ENCODE measurements at places on chromosomes 16 and 17.

GRCh38 chr17:77432742-77433141, 292.0 kb downstream of the SEC14L1 start:
- DNase-seq = peak; percentile 37

DNA sequence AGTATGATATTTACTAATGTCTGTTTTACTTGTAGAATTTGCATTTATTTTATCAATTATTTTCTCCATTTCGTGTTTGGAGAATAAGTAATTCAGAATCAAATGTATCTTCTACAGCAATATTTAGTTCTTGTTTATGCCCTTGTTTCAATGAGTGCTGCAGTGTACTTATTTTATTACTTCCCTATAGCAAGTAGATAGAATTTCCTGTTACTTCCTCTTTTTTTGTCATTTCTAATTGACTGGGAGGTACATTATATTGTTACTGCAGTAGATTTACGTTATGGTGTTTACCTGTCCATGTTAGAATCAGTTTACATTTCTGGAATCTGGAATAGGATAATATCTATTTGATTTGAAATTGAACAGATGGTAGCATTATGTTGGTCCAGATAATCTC, 71.2 kb downstream of the OMG start:
- DNase-seq = no peak

DNA sequence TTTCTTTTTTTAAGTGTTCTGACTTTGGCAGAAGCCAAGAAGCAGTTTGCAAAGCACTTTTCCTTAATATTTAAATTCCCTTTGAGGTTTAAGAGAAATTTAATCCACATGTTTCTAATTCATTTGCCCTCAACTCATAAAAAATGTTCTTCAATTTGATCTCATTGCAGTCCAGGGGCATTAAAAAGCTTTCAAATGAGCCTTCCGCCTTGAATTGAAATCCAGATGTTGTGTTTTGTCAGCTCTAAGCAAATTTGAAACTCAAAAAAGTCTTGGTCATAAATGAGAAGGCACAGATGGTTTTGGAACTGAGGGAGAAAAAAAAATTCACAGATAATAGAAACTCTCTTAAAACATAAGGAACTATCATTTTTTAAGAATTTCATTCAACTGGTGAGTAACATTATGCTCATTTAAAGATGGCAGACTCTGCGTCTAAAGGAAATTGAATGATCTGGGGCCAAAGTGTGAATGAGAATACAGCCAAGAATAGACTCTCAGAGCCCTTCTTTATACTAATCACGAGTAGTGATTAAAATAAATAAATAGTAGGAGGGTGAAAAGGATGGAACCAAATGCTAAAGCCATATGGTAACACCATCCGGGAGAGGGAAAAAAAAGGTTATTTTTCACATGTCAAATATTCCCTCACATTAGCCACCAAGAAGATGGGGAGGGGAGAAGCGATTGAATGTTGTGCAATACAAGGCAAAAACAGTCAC, 1304.7 kb downstream of the CDH8 start:
- no peak for DNase-seq

- DNase-seq = no peak
These were observed 2.4 kb upstream of the SLC47A2 start for GRCh38 chr17:19718613-19719354.

- no peak for DNase-seq
These were observed 149.9 kb downstream of the RGS9 start for GRCh38 chr17:65287040-65287439.

GRCh38 chr16:1082952-1083675, 10.6 kb downstream of the SSTR5 start:
- DNase-seq = no peak

DNA sequence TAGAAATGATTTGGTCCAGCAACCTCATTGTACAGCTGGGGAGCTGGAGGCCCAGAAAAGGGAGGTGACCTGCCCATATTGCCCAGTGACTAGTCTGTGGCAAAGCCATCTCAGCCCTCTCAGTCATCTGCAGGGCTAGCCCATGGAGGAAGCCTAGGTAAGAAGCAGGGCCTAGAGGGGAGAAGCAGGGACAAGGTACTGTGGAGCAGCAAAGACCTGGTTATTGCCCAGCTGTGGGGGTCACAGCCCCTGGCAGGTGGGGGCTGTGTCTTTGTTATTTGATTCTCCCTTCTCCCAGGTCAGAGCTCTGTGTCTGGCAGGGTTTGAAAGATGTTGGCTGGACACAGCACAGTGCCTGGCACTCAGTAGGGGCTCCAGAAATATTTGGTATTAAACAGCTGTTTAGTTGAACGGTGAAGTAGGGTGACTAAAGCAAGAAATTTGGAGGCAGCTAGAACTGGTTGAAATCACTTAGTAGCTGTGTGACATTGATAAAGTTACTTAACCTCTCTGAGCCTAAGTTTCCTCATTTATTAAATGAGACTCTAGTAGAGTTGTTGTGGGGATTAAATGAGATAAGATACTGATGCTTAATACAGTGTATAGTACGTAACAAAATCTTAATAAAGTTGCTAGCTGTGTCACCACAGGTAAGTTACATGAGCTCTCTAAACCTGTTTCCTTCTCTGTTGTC, 17.3 kb downstream of the CCR7 start:
- DNase-seq = no peak

DNA sequence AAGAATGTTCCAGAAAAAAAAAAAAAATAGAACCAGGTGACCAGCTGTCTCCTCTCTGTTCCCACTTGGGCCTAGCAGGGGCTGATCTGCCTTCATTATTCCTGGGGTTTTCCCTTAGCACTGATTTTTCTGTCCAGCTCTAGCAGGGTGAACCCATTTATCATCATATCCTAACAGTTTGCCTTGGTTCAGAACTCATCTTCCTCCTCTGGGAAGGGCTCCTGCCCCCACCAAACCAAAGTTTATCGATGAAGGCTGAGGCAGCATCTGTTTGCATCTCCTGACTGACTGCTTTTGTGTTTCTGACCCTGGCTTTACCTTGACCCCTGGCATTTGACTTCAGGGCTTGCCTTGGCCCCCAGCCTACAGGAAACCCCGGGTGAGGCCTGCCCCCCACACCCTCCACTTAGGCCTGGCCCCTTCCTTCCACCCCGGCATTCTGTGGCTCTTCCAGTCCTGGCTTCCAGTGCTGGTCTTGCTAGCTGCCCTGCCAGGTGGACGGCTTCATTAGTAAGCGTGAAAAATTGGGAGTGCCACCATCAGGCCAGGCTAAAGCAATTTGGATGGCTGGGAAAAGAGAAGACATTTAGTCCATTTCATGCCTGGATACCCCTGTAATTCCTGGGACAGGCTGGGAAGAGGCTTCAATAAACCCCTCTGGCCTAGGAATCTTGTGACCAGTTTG, 164.9 kb downstream of the CCDC182 start:
- DNase-seq = no peak

GRCh38 chr17:37884516-37884915, 39.7 kb upstream of the TBC1D3K start:
- no peak for DNase-seq

- DNase-seq = peak; percentile 14
These were observed 2.0 kb downstream of the ADAT1 start for GRCh38 chr16:75621170-75621477.

DNA sequence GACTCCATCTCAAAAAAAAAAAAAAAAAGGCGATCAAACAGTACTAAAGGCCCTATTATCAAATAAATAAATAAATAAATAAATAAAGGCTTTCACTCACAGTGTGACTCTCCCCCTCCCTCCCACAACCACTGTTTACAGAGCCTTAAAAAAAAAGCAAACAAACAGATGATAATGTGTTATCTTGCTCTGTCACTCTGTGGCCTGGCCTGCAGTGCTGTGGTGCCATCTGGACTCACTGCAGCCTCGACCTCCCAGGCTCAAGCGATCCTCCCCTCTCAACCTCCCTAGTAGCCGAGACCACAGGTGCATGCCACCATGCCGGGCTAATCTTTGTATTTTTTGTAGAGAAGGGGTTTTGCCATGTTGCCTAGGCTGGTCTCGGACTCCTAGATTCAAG, 8.1 kb upstream of the NAGLU start:
- no peak for DNase-seq

- DNase-seq = no peak
These were observed 109.3 kb upstream of the CHMP6 start for GRCh38 chr17:80882323-80882722.

- DNase-seq = no peak
These were observed 62.7 kb downstream of the IRX6 start for GRCh38 chr16:55386534-55387296.

DNA sequence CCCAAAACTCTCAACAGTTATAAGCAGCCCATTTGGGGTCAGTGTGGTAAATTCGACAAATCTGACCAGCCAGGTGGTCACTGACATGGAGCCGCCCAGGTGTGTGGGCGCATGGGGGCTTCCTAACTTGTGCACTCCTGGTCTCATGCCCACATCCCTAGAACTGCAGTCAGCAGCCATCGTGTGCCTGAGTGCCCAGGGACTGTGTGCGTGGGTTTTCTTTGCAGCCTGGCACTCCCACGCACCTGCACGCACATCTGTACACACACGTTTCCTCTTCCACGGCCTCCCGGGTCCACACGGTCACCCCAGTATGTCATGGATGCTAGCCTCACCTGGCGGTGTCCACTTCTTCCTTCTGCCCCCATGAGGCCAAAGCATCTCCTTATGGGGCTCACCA, 38.9 kb upstream of the ZC3H18 start:
- DNase-seq = no peak

- peak; percentile 31 for DNase-seq
These were observed 20.4 kb downstream of the OTOA start for GRCh38 chr16:21684199-21684598.

DNA sequence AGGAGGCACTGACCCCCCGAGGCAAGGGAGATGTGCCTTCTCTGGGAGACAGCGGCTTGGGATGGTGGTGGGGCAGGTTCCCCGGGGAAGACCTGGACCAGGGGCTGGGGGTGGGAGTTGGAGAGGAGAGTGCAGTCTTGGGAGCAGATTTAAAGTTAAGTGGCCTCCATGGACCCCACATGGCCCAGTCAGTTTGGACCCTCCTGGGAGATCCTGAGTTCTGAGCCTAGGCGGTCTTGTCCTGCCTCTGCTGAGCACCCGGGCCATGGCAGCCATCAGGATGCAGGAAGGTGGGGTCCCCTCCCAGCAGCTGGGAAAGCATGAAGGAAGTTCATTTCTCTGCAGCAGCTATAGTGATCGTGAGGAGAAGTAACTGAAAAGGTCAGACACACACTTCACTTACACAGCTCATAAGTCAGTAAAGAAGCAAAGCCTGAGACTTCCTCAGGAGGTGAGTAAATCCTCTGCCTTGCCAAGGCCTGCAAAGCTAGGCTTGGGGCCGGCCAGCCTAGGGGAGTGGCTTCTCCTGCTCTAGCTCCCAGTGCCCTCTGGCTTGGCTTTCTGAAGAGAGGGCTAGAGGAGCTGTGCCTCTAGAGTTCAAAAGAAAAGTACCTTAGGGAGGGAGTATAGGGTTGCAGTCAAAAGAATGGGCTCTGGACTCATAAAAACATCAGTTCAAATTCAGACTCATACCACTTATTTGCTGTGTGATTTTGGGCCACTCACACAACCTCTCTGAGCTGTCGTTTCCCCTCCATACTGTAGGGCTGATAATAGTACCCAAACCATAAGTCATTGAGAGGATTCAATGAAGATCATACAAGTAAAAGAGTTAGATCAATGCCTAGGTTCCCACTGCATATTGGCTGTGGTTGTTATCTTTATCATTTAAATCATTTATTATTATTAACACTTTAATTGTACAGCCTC, 31.0 kb upstream of the C16orf78 start:
- DNase-seq = no peak

DNA sequence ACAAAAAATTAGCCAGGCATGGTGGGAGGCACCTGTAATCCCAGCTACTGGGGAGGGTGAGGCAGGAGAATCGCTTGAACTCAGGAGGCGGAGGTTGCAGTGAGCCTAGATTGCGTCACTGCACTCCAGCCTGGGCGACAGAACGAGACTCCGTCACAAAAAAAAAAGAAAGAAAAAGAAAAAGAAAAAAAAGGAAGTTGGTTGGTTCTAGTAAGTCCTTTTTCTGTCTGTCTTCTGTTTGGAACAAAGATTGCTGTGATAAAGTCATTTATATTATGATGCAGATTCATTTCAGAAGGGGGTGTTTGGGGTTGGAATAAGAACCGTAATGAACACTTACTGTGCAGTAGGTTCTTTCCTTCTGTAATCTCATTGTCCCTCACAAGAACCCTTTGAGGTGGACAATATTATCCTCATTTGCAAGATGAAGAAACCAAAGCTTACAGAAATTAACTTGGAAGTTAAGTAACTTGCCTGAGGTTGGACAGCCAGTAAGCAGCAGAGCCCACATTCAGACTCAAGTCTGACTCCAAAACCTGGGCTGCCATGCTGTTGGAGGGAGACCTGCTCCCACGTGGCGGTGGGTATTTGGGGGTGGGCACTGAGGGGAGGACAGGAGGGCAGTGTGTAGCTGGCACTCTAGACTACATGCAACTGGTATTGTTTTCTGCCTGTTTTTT, 10.3 kb downstream of the MINK1 start:
- no peak for DNase-seq

DNA sequence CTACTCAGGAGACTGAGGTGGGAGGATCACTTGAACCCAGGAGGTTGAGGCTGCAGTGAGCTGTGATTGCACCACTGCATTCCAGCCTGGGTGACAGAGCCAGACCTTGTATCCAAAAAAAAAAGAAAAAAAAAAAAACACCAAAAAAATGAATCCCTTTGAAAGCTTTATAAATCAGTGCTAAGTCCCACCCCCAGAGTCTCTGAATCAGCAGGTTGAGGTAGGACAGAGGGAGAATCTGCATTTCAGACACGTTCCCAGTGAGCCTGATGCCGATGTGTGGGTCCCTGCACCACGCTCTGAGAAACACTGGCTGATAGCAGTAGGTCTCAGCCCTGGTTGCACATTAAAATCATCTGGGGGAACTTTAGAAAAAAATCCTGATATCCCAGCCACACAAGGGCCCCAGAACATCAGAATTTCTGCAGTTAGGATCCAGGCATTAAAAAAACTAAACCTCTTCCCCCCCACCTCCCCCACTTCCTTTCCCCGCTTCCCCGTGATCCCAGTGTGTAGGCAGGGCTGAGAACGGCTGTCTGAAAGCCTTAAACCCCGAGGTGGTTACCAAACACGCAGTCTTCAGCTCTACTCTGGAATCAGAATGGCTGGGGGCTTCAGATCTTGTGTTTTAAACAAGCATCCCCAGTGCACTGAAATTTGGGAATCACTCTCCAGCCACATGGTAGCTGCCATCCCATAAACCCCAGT, 27.3 kb upstream of the GPRC5B start:
- no peak for DNase-seq

DNA sequence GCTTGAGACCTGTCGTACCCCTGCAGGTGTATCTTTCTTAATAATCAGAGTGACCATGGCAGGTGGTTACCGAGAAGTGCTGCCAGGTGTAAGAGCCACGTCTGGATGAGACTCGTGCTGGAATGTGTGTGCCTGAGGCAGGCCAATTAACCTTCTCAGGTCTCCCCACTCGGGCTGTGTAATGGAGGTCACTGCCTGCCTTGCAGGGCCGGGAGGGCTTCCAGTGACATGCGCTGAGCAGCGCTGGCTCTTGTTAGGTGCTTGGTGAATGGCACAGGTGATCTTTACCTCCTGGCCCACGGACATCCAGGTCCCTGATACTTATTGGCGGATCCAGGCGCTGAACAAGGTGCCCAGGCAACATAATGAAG, 4.6 kb upstream of the GSE1 start:
- no peak for DNase-seq
